PC-9 (cell line): ENCODE measurements at places on chromosomes 7 and 10. TPM values are rescaled to one million over a fixed set of nuclear protein-coding genes. Genes with fewer than 3 reads are reported as not detected.

DNA sequence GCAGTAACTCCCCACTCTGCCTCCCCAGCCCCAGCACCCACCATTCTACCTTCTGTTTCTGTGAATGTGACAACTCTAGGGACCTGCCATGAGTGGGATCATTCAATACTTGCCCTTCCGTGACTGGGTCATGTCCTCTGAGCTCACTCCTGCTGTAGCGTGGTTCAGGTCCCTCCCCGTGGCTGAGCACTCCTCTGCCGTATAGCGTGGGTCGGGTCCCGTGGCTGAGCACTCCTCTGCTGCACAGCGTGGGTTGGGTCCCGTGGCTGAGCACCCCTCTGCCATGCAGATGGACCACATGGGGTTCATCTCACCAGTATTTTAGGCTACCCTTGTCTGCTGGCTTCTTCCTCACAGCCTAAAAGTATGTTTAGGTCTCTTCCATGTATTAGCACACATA lies 43.0 kb downstream of the INSIG1 start:
- DNase-seq: no peak

The SEMA3C gene
- total RNA-seq: 19.9 and 20.9 TPM in 2 replicates

- DNase-seq: no peak
Observed at GRCh38 chr10:6046773-6047611, 15.2 kb downstream of the IL2RA start.

- DNase-seq: no peak
Observed at GRCh38 chr7:142915315-142915714, 18.2 kb downstream of the TRPV5 start.

GRCh38 chr10:121406823-121407545 lies 191.3 kb downstream of the FGFR2 start:
- no peak for DNase-seq

GRCh38 chr7:42614636-42615035 lies 297.2 kb downstream of the C7orf25 start:
- DNase-seq: no peak

The PLOD3 gene
- 93.2 and 105 TPM in 2 replicates for total RNA-seq

- DNase-seq: no peak
Observed at GRCh38 chr7:45140827-45141226, 16.8 kb upstream of the RAMP3 start.

DNA sequence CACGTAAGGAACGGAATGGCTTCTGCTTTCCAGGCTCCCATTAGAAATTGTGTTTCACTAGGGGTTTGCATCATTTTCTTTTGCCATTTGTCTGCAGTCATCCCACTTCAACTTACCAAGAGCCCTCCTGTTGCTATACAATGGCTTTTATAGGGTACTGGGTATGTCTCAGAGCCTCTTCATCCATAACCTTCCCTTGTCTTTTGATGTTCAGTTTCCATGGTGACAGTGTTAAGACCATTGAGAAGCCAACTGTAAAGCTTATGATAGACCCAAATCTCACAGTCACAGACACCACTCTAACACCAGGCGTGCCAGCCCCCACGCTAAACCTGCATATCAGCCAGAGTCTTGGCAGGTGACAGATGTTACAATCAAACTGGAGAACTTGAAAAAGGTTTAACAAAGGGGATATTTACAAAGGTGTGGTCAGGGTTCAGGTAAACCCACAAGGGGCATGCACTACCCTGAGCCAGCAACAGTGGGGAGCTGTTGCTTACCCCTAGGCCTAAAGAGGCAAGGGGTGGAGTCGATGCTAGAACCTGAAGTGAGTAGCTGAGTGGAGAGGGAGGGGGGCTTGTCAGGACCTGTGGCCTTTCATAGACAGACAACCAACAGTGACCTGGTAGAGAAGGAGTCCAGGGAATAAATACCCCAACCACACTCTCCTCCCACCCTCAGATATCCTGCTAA lies 53.2 kb upstream of the ABLIM1 start:
- no peak for DNase-seq
